Stimulated activated CD4-positive, alpha-beta T cell treated with anti-CD3 and anti-CD28 coated beads, Interleukin-1b, Interleukin-23, amount 100 ng/mL, for 24 hours (primary cell): ENCODE measurements at places on chromosomes 4 and X.

DNA sequence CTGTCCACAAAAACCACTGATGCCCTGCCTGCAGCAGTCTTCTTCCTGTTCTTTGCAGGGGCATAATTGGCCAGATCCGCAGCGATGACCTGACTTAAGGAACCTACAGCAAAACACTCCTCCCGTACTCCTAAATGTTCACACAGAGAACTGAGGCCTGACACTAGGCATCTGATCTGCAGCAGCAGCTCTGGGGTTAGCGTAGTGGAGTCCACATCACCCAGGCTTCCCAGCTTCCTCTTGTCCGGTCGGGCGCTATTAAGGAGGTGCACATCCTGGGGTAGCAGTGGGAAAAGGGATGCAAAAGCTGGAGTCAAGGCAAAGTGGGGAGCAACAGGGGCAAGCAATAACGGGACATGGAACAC, 758 bp downstream of the SCFD2 start:
- no peak for DNase-seq

- DNase-seq: no peak
Measured at GRCh38 chr4:184201179-184201578, 16.5 kb downstream of the ENPP6 start.

DNA sequence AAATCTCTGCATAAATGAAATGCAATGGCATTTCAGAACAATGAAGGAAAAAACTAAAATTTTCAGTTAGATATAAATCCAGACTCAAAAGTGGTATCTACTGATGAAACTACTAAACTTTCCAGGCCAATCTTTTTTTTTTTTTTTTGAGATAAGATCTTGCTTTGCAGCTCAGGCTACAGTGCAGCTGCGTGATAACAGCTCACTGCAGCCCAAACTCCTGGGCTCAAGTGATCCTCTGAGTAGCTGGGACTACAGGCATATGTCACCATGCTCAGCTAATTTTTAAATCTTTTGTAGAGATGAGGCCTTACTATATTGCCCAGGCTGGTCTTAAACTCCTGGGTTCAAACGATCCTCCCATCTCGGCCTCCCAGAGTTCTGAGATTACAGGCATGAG, 1228.2 kb upstream of the ADGRL3 start:
- no peak for DNase-seq

- no peak for DNase-seq
Measured at GRCh38 chrX:45751156-45751555, 550.5 kb upstream of the DIPK2B start.

DNA sequence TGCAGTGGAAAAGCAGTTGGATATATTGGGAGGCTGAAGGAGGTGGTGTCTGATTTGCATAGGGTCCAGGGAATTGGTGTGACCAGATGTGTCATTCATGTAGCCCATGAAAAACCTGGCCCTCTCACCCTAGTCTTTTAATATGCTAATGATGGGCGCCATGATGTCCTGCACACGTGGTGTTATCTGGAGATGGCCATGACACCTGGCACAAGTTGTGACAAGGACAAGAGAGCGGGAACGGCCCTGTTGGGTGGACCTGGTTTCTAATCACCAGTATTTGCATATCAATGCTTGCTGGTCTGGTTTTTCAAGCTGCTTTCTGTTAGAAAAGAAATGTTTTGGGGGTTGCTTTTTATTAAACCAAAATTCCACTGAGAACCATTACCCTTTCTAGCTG, 87.4 kb downstream of the ZXDA start:
- no peak for DNase-seq
